HS-27A (cell line): ENCODE measurements at places on chromosomes 12 and 14.

DNA sequence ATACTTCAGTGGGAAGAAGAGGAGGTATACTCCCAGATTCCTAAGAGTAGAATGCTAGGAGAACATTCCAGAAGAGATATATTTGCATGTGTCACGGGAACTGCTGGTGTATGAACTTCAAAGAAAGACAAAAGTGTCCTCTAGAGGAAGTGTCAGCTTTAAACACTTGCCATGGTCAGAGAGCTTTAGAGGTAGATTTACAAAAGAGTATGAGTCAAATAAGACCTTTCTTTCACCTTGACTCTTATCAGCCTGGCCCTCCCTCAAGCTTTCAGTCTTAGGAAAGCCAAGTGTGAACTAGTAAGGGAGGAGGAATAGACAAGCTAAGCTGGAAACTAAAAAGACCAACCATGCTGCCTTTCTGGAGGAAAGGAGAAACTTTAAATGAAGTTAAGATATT lies 34.7 kb downstream of the COX8C start:
- no peak for DNase-seq

DNA sequence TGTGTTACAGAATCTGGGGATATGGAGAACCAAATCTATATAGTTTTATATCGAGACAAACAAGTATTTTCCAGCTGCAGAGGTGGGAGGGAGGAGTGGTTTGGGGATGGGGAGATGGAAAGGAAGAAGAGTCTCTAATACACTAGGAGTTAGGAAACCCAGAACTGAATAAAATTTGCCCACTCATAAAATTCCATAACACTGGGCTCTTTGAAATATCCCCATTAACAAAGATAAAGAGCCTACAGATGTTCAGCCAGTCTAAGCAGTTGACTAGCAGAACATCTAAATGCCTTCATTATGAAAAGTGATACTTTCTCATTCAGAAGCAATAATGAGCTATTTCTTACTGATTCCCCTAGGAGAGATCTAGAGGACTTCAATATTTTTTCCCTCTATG lies 151.7 kb upstream of the GZMB start:
- no peak for DNase-seq

DNA sequence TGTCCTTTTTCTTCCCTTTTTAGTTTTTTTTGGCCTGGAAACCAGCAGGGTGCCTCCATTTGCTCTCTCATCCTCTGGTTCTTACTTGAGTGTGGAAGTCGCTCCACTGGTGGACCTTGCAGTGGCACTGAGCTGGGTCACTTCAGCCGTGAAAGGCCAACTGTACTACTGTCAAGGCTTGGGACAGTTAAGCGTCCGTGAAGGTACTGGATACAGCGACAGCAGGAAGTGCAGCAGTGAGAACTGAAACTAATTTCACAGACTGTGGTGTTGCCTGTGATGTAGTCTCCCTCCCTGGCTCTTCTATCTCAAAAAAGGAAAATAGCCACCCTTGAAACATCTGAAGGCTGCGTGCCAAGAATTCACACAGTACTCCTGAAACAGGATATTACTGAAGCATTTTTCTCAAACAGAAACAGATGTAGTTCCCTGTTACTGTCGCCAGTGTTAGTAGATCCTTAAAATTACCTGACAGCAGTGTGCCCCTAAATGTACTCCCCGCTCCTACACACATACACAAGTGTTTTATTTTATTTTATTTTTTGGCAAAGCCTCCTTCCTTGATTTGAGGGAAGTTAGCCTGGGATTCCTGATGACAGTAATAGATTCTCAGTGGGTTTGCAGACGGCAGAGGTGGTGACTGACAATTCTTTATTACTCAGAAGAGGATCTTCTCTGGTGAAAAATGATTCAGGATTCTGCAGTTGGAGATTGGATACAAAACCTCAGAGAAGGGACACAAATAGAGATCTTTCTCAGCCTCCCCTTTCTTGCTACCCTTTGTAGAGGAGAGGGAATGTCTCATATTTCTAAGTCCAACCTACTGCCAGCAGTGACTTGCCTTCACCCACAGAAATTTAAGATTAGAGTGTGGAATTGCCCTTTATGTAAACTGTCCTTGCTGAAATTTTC lies 4.4 kb downstream of the SUSD6 start:
- DNase-seq = no peak

GRCh38 chr12:101277443-101277842 lies 2.5 kb upstream of the UTP20 start:
- DNase-seq = no peak

- no peak for DNase-seq
Observed at GRCh38 chr14:37585101-37585511, 9.9 kb downstream of the FOXA1 start.

GRCh38 chr12:25670076-25671055 lies 117.3 kb upstream of the LMNTD1 start:
- no peak for DNase-seq

GRCh38 chr12:105804591-105805265 lies 334.0 kb downstream of the NUAK1 start:
- no peak for DNase-seq

GRCh38 chr12:102728506-102729242 lies 188.4 kb downstream of the PAH start:
- DNase-seq = no peak

DNA sequence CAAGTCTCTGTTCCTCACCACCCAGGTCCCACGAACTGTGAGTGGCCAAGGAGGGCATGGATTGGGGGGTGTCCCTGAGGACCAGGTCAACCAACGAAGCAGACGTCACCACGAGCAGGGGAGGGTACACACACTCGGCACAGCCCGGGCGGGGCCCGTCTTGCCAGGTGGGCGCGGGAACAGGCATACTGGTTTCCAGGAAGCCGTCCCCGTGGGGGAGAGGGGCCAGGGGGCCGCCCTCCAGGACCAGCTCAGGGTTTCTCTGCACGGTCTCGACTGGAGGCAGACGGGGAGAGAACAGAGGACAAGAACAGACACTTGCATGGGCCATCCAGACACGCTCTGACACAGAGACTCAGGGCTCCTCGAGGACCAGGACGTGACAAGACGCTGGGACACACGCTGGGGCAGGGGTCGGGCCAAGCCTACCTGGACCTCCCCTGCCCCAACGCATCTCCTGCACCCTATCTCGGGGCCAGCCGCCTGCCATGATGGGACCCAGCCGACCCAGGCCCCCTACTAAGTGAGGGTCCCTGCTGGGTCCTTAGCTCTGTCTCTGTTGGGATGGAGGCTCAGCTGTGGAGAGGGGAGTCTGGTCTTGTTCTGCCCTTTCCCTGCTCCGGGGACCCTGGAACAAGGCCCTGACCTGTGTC lies 11.3 kb downstream of the ARL6IP4 start:
- DNase-seq = no peak

DNA sequence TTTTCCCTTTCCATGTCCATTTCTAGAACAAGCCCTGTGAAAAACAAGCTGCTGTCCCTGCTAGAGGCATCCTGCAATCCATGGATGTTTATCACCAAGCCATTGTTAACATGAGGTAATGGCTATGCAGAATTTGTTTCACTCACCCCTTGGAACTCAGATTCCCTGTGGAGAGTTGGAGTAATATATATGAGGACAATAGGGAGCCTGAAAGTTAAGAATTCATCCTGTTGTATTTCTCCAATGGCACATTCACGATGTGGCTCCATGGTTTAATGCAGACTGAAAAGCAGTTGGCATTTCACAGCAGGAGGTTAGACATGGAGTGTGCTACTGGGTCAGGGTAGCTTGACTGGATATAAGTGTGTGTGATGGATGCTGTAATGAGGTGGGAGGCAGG lies 32.4 kb downstream of the GPR65 start:
- no peak for DNase-seq

DNA sequence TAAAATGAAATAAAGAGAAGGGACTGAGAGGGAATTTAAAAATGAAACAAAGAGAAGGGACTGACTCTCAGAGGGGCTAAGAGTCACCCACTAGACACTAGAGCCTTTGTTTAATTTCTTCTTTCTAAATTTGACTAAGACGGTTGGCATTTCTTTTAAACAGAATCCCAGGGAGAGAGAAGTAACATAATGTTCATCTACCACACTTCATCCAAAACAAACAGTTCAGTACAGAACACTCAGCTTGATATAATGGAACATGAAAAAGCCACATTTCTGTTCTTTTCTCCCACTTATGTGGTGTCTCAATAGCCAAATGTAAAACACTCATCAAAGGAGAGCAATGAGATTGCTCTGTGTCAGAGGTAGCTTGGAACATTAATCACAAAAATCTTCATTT lies 10.1 kb upstream of the NT5DC3 start:
- DNase-seq = no peak

GRCh38 chr14:52706724-52707706 lies at the start of gene PSMC6:
TSS of gene PSMC6 (plus strand) at chr14:52707200. CDS start at chr14:52707220, 20 bp downstream.
- DNase-seq = peak; percentile 71

DNA sequence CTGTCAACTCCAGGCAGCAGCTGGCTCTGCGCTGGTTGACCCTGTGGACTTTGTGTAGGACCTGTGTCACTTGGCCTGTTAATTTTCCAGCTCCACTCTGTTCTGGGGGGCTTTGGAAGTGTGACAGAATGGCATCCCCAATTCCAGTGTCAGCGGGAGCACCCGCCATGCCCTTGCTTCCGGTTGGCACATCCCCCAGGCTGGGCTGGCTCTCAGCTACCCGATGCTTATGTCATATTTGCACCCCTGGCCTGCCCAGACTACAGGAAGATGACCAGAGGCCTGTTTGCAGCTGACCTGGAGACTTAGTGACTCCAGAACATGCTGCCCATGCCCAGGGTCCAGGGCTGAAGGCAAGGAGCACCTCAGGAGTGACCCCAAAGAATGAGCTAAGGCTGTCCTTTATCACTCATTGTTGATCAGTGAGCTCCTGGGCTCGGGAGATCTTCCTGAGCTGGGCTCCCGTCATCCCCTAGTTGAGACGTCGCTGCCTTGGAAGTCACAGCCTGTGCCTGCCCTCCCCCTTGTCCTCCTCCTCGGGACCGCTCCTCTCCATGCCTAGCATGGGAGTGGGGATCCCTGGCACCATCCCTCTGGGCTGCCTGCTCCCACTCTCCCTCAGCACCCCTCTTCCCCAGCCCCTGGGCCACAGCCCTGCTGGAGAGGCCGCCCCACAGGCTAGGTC lies 163.4 kb upstream of the RTL1 start:
- DNase-seq = no peak

GRCh38 chr14:81388336-81388735 lies 11.8 kb downstream of the STON2 start:
- no peak for DNase-seq

GRCh38 chr12:43848786-43849185 lies 12.9 kb downstream of the TMEM117 start:
- no peak for DNase-seq
